GM12892 (cell line): ENCODE measurements at places on chromosomes 2 and 18.

DNA sequence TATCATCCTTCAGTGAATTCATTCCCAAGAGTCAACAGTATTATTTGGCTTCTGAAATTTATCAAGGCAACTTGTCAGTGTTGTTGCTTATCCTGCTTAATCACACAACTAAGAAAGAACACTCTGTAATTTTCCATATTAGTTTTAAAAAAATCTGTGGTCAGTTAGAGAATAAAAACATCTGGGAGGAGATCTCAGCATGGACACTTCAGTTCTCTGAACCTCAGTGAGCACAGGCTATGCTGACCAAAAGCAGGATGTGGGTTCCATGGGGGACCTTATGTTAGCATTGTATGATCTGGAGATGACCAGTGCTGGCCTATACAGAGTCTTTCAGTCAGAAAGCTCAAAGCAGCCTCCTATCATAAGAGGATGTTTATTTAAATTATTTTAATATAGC, 79.1 kb upstream of the KLHL14 start:
- DNase-seq = no peak

DNA sequence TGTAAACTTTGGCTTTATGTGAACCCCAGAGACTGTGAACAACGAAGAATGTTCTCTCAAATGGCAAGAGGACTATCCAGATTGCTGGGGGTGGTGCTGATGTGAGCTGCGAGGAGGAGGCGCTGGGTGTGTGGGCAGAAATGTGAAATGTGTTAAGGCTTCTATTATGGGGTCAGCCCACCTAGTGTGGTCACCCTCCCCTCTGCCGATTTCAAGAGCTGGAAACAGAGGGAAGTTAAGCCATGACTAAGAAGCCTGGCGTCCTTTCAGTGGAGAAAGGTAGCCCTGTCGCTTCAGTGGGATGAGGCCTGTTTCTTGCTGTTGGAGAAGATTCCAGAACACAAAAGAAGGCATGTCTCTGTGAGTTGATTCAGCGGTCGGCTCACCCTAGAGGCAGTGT, 89.0 kb upstream of the KCTD1 start:
- no peak for DNase-seq

DNA sequence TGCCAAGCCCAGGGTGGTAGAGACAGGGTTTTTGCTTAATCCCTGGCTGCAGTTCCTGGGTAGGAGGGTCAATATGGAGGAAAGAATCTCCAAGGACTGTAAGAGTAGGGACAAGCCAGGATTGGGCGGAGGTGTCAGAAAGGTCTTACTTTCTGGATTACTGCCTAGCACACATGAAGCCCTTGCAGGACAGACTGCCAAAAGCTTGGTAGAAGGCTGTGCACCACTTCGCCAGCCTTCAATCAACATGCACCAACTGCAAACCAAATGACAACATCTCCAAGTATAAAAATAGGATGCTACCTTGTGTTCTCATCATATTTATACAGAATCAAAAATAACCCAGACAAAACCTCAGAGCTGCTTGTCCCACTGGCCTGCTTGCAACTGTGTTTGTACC, 3.7 kb downstream of the ZNF142 start:
- no peak for DNase-seq

GRCh38 chr2:144524118-144525009, 4.4 kb upstream of the ZEB2 start:
- no peak for DNase-seq

GRCh38 chr2:113686537-113686936, 59.5 kb downstream of the RABL2A start:
- DNase-seq = no peak
